ENCODE measurements at places on chromosomes 6 and 20. TPM values are rescaled to one million over a fixed set of nuclear protein-coding genes. Genes with fewer than 3 reads are reported as not detected.

DNA sequence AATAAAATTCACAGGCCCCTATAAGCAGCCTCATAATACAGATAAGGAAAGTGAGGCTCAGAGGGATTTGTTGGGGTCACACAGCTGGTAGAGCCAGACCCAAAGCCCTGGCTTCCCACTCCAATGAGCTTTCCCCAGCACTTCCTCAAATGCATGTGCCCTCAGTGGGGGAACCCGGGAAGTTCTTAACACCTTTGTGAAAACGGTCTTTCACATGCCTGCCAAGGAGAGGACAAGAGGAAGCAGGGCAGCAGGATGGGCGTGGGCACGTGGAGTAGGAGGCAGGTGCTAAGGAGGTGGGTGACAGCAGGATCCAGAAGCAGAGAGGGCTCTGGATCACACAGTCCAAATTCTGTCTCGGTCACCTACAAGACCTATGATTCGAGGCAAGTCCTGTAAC, 598 bp downstream of the PI16 start:
- no peak for DNase-seq

- DNase-seq: peak; percentile 71
These were observed 682 bp downstream of the BRD2 start for GRCh38 chr6:32968867-32969684.

DNA sequence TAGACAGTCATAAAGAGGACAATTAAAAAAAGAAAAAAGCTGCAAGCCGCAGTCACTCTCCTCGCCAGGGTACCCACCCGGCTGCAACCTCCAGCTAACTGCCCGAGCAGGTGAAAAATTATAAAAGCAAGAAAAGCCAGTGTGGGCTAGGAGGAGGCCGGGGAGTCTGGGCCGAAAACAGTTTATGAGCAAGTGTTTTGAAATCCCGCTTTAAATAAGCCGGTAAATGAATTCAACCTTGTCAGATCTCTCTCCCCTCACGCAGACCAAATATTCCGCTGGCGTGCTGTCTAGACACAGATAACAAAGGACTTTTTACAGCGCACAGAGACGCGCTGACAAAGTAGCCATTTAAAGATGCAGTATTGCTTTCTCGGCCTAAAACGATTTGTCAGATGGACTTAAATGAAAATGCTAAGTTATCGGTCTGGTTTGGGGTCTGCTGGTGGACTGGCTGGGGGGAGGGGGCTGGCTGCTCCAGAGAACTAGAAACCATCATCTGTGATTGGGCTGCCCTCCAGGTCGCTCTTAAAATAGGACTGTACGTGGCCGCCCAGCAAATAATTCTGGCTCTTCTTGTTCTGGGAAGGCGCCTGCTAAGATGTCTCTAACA, 24.6 kb downstream of the PMEPA1 start:
- no peak for DNase-seq

DNA sequence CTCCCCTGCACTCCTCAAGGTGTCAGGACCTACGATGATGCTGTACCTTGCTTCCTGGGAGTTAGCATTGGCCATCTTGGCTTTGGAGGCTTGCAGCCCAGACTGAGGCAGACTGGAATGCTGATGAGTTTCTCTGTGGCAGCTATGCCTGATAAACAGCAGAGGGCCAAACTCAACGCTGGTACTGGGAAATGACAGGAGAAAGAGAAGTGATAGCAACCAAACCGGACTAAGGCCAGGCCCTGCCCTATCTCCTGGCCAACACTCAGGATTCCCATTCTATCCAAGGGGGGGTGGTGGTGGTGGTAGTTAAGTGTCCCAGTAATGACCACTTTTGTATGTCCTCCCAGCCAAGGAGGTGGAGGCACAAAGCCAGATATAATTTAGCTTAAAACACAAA, 90.0 kb upstream of the DTNBP1 start:
- DNase-seq: no peak

GRCh38 chr20:59453759-59454560, 150.4 kb upstream of the PHACTR3 start:
- no peak for DNase-seq

Gene UFL1
- 22.6 TPM for total RNA-seq

Gene RSPH3
- 14.9 TPM for total RNA-seq

DNA sequence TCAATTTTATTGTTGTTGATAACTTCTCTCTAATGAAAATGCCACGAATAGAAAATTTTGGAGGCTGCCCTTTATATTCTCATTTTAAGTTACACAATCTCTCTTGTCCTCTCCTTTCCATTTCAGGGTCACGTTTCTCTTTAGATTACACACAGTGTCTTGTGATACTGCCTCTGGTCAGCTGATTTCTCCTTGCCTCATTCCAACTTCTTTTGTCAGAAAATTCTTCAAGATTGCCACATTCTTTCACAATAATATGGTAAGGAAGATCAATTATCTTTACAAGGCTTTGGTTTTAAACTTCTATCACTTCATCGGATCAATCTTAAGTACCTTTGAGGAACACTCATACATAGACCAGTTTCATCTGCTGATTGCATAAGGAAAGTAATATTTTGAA, 370.3 kb downstream of the RFPL4B start:
- no peak for DNase-seq

GRCh38 chr6:126548300-126548699, 208.4 kb downstream of the CENPW start:
- DNase-seq: no peak

DNA sequence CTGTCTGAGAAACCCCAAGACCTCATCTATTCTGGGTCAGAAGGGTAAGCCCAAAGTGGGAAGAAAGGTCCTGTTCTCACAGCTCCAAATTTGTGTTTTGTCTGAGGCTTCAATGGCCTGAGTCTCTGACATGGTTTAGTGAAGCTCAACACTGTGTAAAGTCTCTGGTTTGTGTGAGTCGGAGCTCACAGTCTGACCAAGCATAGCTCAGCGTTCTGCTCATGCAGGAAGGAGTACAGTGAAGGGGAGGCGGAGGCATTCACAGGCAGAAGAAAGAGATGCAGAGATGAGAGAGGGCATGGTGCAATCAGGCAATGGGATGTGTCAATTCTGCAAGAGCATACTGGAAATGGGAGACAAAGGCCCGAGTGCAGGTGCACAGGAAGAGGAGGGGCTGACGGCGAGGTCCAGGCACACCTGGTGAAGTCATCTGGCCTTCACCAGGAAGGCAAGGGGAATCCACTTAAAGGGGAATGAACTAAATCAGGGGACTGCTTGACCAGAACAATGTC, 463.0 kb upstream of the AGPAT4 start:
- no peak for DNase-seq

GRCh38 chr6:108453601-108454185, 107.0 kb upstream of the FOXO3 start:
- no peak for DNase-seq

Gene BIRC7
- 0.32 TPM for total RNA-seq

Gene TGM3
- not detected for total RNA-seq

- DNase-seq: no peak
These were observed 89.7 kb downstream of the PREP start for GRCh38 chr6:105313211-105313610.

DNA sequence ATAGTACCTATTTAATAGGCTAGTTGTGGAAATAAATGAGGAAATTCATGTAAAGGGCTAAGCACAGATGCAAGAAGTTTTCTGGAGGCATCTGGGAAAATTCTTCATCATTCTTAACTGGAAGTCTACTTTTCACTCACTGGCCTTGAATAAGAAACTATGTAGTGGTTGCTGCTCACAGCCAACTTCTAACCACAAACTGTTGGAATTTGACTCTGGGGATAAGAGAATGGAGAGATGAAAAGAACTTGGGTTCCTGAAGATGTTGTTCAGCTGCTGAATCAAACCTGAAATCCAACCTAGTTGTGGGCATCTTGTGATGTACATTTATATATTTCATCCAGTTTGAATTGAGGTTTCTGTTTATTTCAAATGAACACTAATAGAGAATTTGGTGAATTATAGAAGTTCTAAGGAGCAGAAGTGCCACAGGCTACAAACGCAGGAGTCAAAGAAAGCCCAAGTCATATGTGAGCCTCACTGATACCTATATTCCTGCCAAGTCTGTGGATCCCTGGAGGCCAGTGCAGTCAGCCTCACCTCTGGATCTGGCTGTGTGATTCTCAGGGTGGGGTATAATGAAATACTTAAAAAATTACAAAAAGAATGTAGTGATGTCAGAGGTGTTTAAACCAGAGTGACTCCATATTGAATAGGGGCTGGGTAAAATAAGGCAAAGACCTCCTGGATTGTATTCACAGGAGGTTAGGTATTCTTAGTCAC, 18.7 kb upstream of the MEI4 start:
- DNase-seq: no peak

Gene ARFGEF3
- total RNA-seq: 22.0 TPM

Gene C6orf118
- total RNA-seq: not detected

Gene IRF4
- total RNA-seq: 13.0 TPM

- DNase-seq: no peak
These were observed 3.3 kb downstream of the TMEM244 start for GRCh38 chr6:129857838-129858237.

- no peak for DNase-seq
These were observed 71.3 kb downstream of the TRERF1 start for GRCh38 chr6:42380228-42380979.

- no peak for DNase-seq
These were observed 21.1 kb downstream of the AHCY start for GRCh38 chr20:34282041-34282440.

Gene TPD52L2
- 75.1 TPM for total RNA-seq

Gene PRRT1
- total RNA-seq: 0.48 TPM

DNA sequence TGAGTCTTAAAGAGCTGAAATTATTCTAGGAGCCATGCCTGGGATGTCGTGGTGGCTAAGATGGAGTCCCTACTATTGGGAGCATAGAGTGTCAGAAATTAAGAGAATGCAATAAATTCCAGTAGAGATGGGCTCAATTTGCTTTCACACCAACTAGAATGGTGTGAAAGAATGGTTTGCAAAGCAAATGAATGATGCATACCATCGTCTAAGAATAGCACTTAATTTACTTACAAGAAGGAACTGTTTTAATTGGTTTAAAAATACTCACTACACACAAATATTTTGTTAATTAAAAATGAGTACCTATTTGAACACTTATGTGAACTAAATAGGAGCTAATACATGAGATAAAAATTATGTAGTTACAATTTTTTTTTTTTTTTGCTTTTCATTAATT, 132.6 kb downstream of the GMPR start:
- DNase-seq: no peak
